ENCODE measurements at places on chromosomes 7 and 10.
A peak's percentile ranks its signal among the peaks of the same experiment; 100 is the strongest.

- no peak for DNase-seq
Observed at GRCh38 chr7:129095258-129095657, 40.3 kb upstream of the TNPO3 start.

DNA sequence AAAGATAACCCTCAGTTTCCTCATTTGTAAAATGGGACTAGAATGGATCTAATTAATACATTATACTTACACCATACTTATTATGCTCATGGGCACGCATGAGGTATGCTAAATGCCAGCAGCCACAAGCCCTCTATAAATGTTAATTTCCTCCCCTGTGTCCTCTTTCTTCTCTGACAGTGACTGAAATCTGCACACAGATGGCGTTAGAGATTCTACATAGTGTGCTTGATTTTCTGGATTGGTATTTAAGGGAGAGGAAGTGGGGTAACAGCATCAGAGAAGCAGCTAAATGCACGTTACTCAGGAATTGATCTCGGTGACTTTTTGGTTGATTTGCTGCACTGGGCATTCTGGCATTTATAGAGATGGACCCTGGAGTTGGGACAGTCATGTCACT is 568.5 kb downstream of the CALN1 start:
- DNase-seq, result no peak

DNA sequence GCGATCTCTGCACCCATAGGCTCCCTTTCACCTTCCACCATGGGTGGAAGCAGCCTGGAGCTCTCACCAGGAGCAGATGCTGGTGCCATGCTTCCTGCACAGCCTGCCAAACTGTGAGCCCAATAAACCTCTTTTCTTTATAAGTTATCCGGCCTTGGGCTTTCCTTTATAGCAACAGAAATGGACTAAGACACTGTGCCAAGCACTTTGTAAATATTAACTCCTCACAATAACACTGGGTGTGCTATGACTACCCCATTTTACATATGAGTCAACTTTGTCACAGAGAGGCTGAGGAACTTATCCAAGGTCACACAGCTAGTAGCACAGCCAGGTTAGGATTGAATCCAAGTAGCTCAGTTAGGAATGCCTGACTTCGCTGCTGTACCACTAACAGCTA is 79.7 kb upstream of the KCNMA1 start:
- DNase-seq, result no peak

DNA sequence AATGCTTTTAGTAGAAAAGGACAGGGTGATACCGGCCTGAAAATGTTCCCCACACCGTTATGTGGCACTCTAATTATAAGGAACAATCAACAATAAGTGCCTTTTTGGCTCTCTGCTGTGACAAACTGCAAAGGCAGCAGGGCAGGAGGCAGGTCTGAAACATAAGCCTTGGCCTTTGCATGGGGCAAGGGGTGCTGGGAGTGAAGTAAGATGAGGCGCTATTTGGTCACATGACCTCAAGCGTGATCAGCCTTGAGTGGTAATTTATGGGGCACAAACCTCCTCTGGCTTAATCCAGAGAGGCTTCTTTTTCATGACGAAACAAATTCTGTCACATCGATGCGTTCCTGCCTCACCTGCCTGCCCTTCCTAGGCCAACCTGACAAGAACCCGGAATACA is 202.7 kb downstream of the TAX1BP1 start:
- no peak for DNase-seq

- DNase-seq, result no peak
Observed at GRCh38 chr10:126255313-126255712, 133.0 kb downstream of the ADAM12 start.

DNA sequence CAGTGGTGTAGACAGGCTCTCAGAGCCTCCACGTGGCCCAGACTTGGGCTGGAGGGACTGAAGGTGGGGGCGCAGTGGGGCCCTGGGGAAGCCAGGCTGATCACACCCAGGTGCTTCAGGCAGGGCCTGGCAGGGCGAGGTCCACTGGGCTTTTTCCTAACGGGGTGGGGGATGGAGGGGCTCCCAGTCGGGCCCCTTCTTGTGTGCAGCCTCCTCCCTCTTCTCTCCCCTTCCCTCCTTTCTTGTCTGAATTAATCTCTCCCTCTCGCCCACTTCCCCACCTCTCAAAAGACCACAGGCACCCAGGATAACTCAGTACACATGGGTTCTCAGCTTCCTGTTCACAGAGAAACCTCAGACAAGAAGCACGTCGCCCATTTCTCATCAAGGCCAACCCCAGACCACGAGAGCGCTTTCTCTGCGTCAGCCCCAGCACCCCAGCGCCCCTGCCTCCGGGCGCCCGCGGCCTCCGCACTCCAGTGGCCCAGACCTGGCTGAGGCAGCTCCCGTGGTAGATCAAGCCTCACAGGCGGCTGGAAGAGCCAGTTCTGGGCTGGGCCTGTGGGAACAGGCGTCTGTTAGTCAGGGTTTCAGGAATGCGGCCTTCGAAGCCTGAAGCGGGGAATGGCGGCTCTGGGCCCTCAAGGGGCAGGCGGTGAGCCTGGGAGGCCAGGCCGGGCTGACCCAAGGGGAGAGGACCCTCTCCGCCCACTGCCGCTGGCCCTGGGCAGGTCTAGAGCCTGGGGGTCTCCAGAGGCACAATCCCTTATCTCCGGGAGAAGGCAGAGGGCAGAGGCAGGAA is 50.6 kb downstream of the PWWP2B start:
- peak; percentile 89 for DNase-seq

- no peak for DNase-seq
Observed at GRCh38 chr7:97090761-97091353, 26.6 kb upstream of the SDHAF3 start.

- no peak for DNase-seq
Observed at GRCh38 chr10:100570506-100570905, 34.8 kb downstream of the HIF1AN start.

GRCh38 chr7:98228801-98229200 is 17.6 kb downstream of the BHLHA15 start:
- DNase-seq, result no peak

DNA sequence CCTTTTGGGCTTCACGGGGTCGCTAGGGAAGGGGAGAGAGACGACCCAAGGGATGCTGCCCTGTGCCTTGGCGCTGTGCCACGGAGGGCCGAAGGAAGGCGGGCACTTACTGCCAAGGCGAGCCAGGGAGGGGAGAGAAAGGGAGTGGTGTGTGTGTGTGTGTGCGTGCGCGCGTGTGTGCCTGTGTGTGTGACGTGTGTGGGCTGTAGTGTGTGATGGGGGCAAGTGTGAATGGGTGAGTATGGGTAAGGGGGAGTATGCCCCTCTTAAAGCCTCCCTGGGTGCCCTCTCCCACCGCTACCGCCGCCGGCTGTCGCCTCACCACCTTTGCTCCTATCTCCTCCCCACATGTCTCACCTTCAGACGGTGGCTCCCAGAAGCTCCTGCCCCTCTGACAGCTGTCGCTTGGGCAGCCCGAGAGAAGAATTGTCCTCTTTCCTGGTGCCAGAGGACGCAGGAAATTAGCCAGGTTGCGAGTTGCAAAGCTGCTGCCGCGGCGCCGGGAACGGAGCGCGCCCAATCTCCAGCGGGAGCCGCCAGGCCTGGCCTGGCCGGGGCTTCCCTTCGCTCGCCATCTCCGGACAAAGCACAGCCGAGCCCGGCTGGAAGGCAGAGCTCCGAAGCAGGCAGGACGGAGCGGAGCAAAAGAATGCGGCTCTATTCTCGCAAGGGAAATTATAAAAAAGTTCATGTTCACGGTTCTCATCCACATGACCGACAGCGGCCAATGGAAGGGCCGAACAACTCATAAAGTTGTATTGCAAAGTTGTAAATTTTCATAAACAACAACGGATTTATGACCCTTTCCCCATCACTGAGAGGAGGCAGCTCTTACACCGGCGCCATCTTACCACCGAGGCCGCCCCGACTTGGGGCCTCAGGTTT is at the start of gene HOXA3:
Gene HOXA3, minus strand, starts transcription at position 653 of the 885 bp plus-strand sequence. CDS start 41,943 bp downstream, outside the sequence.
- DNase-seq, result peak; percentile 91

DNA sequence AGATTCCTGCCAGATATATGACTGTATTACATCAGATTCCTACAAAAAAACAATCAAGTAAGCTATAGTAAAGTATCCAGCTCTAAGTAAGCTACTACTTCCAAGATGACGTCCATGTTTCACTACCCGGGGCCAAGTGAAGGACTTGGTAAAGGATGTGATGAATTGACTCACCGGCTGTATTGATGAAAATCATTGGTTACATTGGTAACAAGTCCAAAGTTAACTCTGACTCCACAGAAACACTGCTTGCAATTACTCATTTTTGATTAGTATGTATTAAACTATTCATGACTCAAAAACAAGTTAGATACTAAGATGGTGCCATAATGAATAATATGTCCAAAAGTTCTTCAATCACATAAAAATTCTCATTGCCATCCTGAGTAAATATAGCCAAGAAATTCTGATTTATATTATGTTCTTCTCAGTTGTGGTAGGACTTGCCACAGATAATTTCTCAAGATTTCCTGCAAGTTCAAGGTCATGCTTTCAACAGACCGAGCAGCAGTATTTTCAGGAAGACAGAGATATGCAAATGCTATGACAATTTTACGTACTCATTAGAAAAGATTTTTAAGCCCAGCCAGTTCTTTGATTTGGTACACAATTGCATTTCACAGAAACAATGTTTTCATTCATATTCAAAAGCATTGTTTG is 12.6 kb upstream of the DNAJC1 start:
- no peak for DNase-seq

- no peak for DNase-seq
Observed at GRCh38 chr7:50285269-50285668, 19.2 kb upstream of the IKZF1 start.

DNA sequence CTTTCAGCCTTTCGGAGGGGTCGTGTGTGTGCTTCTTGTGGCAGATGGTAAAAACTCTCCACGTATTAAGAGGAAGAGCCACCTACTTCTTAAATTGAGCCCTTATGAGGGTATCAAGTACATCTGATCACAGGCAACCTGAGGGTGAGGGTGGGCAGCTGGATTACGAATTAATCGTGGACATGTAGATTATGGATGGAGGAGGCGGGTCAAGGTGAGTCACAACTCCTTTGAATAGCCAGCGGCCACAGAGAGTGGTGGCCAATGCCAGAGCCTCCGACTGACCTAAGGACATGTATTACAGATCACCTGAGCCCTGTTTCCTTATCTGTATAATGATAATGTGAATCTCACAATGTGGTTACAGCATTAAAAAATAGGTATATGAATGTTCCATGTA is 1083.9 kb downstream of the SORCS3 start:
- no peak for DNase-seq

GRCh38 chr7:76310102-76310957 is 7.9 kb downstream of the HSPB1 start:
- DNase-seq, result peak; percentile 56

- DNase-seq, result peak; percentile 43
Observed at GRCh38 chr7:47601119-47601880, 19.4 kb upstream of the TNS3 start.

DNA sequence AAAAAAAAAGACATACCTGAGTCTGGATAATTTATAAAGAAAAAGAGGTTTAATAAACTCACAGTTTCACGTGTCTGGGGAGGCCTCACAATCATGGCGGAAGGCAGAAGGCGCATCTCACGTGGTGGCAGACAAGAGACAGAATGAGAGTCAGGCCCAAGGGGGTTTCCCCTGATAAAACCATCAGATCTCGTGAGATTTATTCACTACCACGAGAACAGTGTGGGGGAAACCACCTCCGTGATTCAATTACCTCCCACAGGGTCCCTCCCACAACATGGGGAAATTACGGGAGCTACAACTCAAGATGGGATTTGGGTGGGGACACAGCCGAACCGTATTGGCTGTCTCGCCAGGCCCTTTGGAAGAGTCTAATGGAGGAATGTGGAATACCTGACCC is 9.0 kb upstream of the MAFK start:
- DNase-seq, result no peak

DNA sequence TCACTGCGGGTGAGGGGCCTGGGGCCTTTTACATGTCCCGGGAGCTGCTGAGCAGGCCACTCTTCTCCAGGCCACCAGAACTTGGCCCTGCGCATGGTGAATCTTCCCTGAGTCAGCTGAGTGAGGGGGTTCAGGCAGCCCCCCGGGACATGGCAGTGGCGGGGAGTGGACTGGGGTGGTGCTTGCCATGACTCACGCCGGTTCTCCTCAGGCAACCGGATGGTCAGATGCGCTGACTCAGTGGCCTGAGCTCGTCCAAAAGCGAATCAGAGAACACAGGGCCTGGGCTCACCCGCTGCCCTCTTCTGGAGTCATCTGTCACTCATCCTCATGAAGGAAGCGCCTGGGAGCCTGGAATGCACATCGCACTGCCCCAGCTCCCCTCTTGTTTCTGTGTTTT is 33.5 kb downstream of the HTRA1 start:
- no peak for DNase-seq

DNA sequence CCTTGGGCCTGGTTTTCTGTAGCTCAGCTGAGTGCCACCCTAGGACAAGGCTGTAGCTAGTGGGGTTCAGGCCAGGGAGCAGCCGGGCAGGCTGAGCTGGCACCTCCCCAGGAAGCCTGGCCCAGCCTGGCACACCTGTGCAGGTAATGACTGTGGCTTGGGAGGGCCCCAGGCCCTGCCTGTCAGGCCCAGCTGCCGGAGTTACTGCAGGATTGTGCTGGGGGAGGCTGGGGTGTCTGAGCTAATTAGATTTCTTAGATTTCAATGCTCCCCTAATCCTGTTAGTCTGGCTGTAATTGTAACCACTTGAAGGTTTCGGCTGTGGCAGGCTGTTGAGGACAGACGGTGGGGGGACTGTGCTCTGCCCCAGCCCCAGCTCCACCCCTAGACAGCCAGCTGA is 6.0 kb downstream of the ZMIZ1 start:
- DNase-seq, result peak; percentile 81

DNA sequence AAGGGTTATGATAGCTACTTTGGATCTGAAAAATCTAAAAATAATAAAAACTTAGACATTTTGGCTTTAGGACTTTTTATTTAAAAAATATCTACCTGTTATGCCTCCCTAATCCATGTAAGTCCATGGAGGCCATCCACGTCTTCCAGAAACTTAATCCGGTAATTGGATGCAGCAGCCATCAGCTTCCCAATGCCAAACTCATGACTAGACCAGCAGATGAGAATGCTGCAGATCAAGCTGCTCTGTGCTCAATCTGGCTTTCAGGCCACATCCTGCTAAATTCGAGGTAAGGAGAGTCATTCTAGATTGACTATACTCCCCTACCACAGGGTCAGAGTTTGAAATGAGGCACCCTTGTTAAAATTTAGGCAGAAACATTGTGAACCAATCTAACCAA is 168.5 kb upstream of the TCERG1L start:
- DNase-seq, result no peak

DNA sequence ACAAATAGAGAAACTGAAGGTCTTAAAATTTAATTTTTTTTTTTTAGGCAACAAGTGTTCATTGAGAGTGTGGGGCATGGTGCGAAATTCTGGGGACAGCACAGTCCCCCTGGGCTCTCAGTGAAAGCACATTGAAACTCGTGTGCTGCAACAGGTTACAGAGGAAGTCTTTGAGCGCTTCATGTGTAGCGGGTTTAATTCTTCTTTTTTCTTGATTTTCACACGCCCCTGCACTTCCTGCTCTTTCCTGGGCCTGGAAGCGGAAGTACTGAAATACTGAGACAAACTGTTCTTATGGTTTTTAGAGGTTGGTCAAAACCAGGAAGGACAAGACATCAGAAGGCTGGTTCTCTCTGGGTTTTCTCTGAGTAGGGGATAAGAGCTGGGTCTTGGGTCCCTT is 203.5 kb downstream of the PTEN start:
- no peak for DNase-seq

GRCh38 chr7:240887-241421 is 48.6 kb downstream of the FAM20C start:
- DNase-seq, result no peak
